Stimulated activated CD4-positive, alpha-beta T cell treated with anti-CD3 and anti-CD28 coated beads, Interleukin-1b, Interleukin-23, amount 100 ng/mL, for 4 hours (primary cell): ENCODE measurements at places on chromosomes 3 and 15.

GRCh38 chr3:172341482-172342059, 106.7 kb downstream of the GHSR start:
- DNase-seq = peak; percentile 16

GRCh38 chr3:71251156-71251775, 332.3 kb downstream of the FOXP1 start:
- DNase-seq = no peak

- DNase-seq = no peak
Observed at GRCh38 chr15:70582143-70582945, 181.0 kb downstream of the UACA start.

DNA sequence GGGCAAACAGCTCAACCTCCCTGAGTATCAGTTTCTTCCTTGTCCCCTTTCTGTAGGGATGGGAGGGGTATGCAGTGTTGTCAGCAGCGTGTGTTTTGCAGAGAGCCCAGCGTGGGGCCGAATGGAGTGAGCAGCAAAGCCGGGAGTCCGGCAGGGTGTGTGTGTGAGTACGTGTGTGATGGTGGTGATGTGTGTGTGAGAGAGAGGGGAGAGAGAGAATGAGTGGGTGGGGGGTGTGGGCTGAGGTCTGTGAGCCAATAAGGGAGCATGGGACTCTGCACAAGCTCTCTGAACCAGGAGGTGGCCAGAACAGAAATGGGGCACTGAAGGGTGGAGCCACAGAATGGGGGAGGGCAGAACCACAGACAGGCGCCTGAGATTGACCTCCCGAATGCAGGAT, 43.8 kb downstream of the IFT122 start:
- DNase-seq = no peak

GRCh38 chr15:65249641-65250040, 37.0 kb downstream of the PARP16 start:
- peak; percentile 55 for DNase-seq

- no peak for DNase-seq
Observed at GRCh38 chr3:123533554-123534159, 51.2 kb downstream of the HACD2 start.

DNA sequence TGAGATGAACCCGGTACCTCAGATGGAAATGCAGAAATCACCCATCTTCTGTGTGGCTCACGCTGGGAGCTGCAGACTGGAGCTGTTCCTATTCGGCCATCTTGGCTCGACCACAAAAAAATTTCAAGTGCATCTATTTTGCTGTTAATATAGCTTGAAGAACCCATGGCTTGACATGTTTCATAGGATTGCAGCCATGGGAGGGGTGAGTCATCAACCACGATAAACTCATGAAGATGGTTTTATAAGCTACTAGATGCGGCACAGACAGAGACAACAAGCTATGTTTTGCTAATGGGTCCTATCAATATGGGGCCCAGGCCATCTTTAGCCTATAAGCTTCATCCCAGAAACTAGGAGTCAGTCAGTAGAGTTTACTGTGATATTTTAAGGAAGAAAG, 100.4 kb upstream of the PHLDB2 start:
- DNase-seq = no peak

GRCh38 chr3:129663930-129664646, 57.6 kb upstream of the PLXND1 start:
- no peak for DNase-seq

DNA sequence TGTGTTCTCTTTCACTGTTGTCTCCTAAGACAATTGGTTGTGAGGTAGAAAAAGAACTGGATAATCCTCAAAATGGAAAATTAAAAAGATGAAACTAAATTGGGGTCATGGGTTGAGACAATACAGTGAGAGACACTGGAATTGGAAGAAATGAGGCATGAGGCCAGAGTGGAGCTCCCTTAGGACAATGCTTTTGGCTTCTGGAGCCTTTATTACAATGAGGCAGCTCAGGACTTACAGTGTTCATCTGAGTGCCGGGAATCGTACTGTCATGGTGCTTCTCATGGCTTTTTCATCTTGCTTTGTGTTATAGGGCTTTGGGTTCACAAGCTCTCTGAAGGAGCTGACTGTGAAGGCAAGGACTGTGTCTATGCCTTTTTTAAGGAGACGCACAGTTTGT, 293.5 kb downstream of the SOX2 start:
- no peak for DNase-seq

DNA sequence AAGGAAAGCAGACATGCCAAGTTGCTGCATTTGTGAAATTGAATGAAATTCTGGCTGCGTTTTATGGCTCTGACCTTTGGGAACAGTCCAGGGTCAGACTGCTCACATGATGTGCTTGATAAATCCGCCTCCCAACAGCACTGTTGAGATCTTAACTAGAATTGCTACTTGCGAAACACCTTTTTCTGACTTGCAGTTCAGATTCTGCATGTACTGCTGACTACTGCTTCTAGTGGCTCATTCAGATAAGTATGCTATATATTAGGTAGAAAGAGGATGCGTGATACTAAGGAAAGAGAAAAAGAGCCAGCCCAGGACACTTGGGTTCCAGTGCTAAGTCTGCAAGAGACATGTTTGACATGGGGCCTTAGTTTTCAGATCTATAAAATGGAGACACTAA, 129.4 kb downstream of the LPP start:
- no peak for DNase-seq

DNA sequence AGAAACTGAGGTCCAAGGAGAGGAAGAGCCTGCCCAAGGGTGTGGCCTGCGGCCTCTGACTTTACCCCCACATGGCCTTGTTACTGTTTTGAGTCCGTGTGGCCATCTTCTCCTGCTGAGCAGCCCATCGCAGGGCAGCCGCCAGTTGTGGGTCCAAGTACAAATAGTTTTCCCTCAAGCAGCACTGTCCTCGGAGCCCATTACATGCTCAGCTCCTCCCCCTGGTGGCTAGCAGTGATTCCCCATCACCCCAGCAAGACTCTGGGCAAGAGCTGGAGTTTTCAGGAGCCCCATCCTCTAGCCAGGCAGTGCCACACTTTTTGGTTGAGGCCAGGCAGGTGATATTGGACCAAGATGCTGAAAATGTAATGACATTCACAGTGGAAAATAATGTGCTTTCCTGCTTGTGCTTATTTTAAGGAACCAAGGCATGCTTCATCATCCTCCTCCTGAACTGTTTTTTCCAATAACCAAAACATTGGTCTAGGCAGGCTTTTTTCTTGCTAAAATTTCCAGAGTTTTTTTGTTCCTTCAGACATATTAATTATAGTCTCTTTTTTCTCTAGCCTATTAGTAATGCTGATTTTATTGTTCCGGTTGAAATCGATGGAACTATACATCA, 23.2 kb upstream of the VILL start:
- peak; percentile 39 for DNase-seq

DNA sequence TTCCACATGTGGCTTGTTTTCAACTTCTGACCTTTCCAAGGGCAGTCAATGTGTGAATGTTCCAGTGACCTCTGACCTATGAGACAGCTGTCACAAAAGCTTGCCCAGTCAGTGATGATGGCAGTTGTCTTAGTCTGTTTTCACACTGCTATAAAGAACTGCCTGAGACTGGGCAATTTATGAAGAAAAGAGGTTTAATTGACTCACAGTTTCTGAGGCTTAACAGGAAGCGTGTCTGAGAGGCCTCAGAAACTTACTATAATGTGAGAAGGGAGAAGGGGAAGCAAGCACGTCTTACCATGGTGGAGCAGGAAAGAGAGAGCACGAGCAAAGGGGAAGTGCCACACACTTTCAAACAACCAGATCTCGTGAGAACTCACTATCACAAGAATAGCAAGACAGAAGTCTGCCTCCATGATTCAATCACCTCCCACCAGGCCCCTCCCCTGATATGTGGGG, 95.6 kb downstream of the ECT2 start:
- DNase-seq = no peak

DNA sequence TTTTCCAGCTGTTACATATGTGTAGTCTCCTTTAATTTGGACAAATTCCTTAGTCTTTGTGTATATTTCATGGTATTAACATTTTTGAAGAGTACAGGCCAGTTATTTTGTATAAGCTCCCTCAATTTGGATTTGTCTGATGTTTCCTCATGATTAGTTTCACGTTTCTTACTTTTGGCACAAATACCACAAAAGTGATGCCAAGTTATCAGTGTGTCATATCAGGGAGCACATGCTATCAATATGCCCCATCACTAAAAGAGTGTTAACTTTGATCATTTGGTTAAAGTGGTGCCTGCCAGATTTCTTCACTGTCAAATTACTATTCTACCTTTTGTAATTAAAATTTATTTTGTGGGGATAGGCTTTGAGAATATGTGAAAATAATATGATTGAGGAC, 14.6 kb downstream of the PCNP start:
- DNase-seq = no peak

GRCh38 chr3:108891833-108892232, 61.8 kb downstream of the GUCA1C start:
- DNase-seq = no peak

DNA sequence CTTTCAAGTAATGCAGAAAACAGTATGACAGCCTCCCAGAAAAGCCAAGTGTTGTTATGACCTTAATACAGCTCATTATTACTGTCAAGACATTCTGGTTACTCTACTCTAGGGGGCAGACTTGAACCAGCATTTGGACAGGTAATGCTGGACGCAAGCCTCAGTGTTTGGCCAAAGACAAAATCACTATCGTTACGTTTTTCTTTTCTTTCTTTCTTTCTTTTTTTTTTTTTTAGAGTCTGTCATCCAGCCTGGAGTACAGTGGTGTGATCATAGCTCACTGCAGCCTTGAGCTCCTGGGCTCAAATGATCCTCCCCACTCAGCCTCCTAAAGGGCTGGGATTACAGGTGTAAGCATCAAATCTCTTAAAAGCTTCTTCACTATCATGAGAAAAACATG, 29.4 kb upstream of the TMEM45A start:
- no peak for DNase-seq

DNA sequence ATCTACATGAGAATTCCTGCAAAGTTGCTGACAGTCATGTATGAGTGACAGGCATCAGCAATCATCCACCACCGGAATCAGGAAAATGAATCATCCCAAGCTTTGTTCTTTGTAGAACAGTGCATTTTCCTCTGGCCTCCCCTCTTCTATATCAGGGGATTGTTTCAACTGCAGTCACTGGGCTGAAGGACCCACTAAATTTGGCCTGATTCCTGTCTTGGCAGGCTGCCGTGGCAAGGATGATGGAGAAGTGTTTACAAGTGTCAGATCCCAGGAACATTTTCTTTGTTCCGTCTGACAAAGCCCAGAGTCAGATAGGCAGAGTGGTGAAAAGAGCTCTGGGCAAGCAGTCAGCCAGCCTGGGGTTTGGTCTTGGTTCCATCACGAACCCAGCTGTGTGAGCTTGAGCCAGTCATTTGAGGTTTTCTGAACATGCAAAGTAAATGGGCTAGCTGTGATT, 175.1 kb upstream of the TSC22D2 start:
- no peak for DNase-seq

- DNase-seq = no peak
Observed at GRCh38 chr3:187520027-187520945, 149.9 kb downstream of the SST start.

GRCh38 chr15:25694823-25695312, 168.3 kb downstream of the ATP10A start:
- no peak for DNase-seq

DNA sequence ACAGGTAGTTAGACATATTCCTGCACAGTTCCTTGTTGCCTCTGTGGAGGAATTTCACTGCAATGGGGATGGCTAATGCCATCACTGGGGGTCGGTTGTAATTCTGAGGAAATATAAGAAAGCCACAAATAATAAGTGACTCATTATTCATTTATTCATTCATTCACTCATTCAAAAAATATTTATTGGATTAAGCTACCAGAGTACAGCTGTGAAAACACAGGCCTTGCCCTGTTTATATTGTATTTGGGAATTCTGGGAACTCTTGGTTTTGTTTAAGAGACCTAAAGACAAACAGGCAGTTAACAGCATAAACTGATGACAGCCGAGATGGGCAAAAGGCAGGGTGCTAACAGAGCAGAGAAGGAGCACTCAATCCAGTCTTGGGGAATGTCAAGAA, 23.6 kb downstream of the PTX3 start:
- DNase-seq = no peak

- no peak for DNase-seq
Observed at GRCh38 chr3:108158251-108158650, 64.0 kb downstream of the IFT57 start.

GRCh38 chr3:159832024-159832423, 156.6 kb upstream of the IL12A start:
- no peak for DNase-seq

- no peak for DNase-seq
Observed at GRCh38 chr15:52236013-52236412, 44.8 kb upstream of the GNB5 start.

DNA sequence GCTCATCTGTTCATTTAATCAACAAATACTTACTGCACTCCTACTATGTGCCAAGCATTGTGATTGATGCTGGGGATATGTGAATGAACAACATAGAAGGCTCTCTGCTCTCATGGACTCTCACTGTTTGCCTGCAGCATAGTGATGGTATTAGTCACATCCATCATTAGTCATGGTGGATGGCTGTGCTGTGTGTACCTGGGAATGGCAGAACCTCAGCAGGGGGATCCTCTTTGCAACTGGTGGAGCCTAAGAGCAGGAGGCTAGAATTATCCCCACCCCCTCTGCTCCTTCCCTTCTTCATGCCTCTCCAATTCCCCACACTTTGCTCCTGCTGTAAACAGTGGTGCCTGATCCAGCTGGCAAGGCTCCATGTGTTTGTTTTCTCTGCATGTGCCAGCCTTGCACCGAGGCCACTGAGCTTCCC, 20.5 kb downstream of the BOC start:
- no peak for DNase-seq

- no peak for DNase-seq
Observed at GRCh38 chr3:155034786-155035185, 45.3 kb upstream of the MME start.

- no peak for DNase-seq
Observed at GRCh38 chr15:52731732-52732470, 52.7 kb upstream of the ATOSA start.

DNA sequence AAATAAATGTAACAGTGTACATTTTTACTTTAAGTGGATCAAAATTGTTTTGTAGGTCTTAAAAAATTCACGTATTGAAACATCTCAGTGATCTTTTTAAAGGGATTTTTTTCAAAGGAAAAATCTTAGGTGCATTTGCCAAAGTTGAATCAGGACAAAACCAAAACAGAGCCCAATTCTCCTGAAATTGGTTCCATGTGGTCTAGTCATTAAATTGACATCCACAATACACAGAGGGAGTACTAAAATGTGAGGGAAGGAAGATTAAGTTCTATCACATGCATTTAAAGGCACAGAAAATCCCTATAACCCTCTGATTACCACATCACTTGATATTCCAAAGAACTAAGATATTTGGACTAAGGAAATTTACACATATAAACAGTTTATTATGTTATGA, 39.3 kb upstream of the HDC start:
- DNase-seq = no peak
